ENCODE measurements at places on chromosomes 4 and X.

- no peak for DNase-seq
Observed at GRCh38 chrX:3362956-3363355, 16.5 kb upstream of the MXRA5 start.

GRCh38 chrX:68710870-68711576, 63.6 kb downstream of the STARD8 start:
- DNase-seq: peak; percentile 55

DNA sequence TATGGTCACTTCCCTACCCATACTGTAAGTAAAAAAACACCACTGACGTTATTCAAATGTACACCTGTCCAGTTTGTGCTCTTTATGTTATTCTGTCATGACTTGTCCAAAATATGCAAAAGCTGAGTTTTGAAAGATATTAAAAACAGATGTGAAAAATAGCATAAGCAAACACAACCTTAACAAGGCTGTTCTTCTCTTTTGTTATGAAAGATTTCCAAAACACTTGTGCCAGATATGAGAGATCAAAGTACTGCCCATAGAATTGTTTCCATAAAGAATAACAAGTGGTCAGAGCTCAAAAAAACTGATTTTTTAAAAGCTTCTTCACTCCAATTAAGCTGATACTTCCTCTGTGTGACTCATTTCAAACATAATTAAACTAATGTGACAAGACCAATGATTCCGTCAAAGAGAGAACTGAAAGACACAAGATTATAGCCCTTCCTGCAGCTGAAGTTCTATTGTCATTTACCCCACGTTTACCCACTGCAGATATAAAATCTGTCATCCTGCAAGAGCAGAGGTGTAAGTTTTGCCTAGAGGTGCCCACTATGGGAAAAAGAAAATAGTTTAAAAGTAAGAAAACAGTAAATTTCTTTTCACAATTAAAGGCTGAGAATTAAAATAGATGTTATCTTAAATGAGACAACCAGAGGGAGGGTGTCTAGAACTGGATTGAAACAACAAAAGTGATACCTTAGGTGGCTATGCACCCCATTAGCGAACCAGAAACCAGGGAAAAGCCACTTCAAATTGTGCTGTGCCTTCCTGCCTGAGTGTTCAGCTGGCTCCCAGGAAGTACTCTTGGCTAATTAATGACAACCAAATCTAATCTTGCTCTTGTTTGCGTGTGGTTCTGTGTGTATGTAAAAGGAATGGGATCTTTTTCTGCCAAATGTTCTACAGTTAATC, 30.1 kb downstream of the RASSF6 start:
- peak; percentile 37 for DNase-seq

GRCh38 chr4:82436130-82436529, 5.7 kb downstream of the ENOPH1 start:
- no peak for DNase-seq

- no peak for DNase-seq
Observed at GRCh38 chr4:173328236-173328901, 5.8 kb downstream of the HMGB2 start.

GRCh38 chr4:75069493-75070074, 136.7 kb downstream of the PARM1 start:
- DNase-seq: no peak

DNA sequence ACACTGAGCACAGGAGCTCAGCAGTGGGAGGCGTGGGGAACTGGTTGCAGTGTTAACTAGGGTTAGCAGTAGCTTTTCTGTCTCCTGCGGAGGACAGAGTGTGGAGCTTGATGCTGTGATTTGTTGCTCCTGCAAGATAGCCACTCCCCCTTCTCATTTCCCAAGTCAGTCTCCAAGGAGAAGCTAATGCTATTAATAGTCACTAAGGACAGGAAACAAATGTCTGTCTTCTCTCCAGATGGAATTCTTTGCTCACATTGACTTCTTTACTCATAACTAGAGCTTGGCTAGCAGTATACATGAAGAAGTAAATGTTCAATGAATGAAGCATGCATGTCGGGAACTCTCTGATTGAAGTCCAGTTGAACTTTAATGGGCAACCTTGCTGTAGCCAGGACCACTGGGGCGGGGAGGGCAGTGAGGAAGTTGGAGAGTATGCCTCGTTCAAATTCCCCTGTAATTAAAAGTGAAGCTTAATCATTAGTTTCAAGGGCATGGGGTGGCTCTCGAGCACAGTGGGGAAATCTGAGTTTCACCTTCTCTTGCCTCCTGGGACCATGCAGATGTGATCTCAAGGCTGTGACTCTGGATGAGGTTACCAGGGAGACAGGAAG, 156.6 kb upstream of the SCML1 start:
- DNase-seq: no peak

- no peak for DNase-seq
Observed at GRCh38 chr4:156958276-156959074, 13.1 kb downstream of the PDGFC start.

DNA sequence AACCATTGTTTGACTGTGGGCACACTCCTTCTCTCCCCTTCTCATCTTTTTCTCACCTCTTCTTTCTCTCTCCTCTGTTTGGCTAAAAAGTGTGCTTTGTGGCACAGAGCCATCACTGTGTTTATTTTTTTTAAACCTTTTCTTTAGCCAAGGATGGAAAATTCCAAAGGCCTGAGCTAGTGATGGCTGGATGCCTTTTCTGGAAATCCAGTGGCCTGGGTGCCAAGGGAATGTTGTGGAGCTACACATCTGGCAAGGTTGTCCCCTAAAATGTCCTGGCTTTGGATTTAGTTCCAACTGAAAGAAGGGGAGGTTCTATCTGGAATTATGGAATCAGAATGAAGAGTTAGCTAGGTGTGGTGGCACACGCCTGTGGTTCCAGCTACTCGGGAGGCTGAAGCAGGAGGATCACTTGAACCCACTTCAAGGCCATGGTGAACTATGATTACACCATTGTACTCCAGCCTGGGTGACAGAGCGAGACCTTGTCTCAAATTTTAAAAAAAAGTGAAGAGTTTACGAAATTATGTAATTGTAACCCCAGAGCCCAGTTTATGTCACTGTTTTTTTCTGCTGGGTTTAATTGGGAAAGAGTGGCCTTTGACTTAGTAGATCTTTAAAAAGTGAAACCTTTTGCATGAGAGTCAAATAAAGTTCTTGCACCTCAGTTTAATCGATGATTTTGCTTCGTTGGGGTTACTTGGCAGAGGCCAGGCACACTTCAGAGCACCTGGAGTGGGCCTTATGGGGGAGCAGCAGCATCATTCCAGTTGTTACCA, 17.7 kb downstream of the DOCK11 start:
- no peak for DNase-seq

- no peak for DNase-seq
Observed at GRCh38 chr4:186192066-186192612, 772 bp downstream of the CYP4V2 start.

DNA sequence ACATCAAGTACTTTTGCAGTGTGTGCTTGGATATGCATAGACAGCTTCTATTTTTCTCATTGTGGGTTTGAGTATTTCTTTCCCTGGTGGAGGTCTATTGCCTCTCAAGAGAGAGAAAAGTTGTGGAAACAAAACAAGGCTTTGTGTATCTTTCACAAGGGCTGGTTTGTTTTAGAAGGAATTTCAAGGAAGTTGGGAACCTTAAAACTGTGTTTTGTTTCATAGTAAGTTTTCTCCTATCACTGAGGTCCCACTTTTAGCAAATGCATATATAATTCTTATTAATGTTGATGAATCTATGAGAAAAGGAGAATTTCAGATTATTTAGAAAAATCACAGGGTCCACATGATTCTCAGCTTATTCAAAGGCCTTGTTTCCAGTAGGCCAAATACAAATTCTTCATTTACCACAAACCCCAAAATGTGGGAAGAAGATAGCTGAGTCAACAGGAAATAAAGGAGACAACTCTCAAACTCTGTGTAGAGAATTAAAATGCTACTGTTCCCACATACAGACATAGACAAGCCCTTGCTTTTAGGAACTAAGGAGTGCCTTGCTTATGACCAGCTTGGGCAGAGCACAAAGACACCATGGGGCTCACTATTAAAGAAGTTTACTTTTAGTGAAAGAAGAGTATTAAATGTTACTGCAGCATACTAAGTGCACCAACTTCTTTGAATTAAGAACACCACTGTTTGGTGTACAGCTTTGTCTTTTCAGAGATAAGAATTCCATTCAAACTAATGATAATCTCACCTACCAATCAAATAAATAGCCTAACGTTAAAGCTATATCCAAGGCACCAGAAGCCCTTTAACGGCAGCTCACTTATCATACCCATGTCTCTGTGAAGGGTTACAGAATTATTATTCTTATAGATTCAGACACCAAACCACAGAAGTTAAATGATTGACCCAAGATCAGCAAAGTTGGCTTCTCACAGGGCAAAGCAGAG, 177.4 kb upstream of the LEF1 start:
- DNase-seq: no peak

- DNase-seq: peak; percentile 24
Observed at GRCh38 chrX:2609431-2610238, 81.5 kb upstream of the CD99 start.

GRCh38 chr4:96379524-96379923, 539.6 kb downstream of the PDHA2 start:
- no peak for DNase-seq

DNA sequence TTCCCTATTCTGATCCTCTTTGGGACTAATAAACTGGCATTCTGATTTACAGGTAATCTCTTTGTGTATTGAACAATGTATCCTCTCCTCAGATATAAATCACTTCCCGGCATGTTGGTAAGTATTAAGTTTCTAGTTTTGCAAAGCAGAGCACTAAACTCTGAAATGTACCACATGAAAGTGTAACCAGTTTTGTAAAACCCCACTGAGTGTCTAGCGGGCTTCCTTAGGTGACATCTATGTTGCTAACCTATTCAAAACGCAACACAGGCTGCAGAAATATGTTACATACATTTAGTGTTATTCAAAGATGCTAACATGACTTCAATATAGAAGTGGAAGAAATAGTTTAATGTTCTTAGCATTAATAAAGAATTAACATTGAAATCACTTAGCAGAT, 25.2 kb downstream of the DNAJB14 start:
- DNase-seq: no peak

DNA sequence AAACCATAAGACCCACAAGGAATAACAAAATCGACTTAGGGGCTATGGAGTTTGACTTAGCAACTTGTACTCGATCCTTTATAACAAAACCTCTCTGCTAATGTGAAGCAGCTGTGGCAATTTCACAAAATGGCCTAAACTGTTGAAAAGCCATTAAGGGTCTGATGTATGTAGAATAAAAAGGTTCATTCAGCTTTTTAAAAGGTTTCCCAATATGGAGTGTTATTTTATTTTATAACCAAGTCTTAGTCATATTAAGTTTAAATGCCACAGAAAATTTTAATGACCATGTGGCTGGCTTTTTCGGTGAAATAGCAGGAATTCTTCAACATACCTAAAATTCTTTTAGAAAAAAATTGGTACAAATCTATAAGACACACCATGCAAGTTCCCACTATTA, 291.8 kb upstream of the HAND2 start:
- no peak for DNase-seq

DNA sequence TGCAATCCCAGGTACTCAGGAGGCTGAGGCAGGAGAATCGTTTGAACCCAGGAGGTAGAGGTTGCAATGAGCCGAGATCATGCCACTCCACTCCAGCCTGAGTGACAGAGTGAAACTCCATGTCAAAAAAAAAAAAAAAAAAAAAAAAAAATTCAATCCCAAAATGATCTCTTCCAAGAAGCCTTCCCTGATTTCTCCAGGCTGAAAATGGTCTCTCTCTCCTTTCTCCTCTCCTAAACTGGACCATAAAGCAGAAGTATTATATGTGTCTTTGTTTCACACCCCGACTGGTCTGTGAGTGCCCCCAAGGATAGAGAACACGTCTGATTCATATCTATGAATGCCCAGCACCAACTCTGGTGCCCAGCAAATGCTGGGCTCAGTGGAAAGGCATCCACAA, 17.3 kb upstream of the KDM5C start:
- DNase-seq: no peak

DNA sequence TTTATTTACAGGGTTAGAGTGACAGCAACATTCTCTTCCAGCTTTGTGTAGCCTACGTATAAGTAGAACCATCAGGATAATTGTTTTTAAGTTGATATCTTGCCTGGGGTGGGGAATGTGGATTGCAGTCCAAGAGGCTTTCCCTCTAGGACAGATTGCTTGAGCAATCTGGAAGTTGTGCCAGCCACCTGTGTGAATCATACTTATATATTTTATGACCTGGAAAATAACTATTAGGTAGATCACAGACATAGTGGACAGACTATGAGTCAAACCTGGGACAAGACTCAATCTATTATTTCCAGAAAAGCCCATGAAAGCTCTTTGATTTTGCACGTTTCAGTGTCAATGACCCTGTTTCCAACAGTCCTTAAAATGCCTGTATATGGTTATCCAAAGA, 98.9 kb downstream of the TLL1 start:
- DNase-seq: no peak

- no peak for DNase-seq
Observed at GRCh38 chr4:174521800-174522182, 497 bp downstream of the HPGD start.

DNA sequence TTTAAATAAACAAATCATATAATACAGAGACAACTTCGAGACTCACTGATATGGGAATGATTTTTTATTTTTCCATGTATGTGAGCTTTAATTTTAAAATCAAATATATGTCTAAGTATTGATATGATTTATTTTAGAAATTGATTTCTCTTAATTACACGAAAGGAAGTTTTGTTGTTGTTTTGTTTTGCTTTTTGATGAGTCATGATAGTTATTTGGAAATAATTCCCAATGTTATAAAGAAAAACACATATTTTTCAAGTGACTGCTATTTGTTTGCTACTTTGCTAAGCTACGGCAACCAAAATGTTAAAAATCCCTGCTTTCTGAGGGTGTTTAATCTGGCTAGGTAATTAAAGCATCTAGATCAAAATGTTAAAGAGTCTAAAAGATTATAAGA, 2139.4 kb upstream of the TENM3 start:
- DNase-seq: no peak

Data from GM13976 (cell line).